Stimulated activated naive CD4-positive, alpha-beta T cell treated with Interleukin-2 at 50 U/mL for 16 hours (primary cell): ENCODE measurements at places on chromosomes 7 and 10.
A peak's percentile ranks its signal among the peaks of the same experiment; 100 is the strongest.

- no peak for DNase-seq
Measured at GRCh38 chr7:73730485-73730884, 8.1 kb downstream of the ABHD11 start.

- DNase-seq, result no peak
Measured at GRCh38 chr10:7786430-7786829, 1.4 kb downstream of the KIN start.

DNA sequence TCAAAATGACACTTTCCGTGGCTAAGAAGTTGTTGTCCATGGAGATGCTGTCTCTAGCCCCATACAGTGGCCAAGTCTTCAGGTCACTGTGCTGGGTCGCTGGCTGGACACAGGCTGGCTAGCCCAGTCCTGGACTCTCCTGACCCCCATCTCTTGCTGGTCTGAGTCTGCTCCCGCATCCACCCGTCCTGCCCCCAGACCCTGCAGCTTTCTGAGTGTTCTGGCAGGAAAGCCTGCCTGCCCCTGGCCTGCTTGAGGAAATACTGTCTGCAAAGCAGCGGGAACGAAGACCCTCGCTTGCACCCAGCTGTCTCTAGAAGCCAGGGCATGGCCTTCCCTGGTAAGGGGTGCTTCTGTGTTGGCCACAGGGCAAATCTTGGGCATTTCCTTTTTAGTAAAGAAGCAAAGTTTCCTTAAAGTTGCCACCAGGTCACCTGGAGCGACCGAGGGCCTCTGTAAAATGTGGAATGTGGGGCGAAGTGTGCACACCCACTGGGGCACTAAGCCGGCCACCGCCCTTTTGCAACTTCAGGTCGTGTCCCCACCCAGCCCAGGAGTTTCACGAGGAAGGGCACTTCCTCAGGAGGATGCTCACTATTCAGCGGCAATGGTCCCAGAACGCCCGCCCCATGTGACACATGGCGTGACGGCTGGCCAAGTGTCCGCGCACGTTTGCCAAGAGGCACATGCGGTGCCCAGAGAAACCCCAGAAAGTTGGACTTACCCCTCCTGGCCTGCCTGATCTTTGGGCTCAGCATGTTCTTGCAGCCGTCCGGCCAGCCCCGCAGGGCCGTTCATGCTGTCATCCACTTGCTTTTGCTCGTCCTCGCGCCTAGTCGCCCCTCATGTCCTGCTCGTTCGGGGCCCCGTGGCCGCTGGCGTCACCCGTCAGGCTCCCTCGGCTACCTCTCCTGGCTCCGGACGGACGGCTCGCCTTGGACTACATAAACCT lies 558 bp downstream of the ARHGAP22 start:
- DNase-seq, result no peak

- no peak for DNase-seq
Measured at GRCh38 chr10:72981882-72982529, 27.4 kb upstream of the PLA2G12B start.

DNA sequence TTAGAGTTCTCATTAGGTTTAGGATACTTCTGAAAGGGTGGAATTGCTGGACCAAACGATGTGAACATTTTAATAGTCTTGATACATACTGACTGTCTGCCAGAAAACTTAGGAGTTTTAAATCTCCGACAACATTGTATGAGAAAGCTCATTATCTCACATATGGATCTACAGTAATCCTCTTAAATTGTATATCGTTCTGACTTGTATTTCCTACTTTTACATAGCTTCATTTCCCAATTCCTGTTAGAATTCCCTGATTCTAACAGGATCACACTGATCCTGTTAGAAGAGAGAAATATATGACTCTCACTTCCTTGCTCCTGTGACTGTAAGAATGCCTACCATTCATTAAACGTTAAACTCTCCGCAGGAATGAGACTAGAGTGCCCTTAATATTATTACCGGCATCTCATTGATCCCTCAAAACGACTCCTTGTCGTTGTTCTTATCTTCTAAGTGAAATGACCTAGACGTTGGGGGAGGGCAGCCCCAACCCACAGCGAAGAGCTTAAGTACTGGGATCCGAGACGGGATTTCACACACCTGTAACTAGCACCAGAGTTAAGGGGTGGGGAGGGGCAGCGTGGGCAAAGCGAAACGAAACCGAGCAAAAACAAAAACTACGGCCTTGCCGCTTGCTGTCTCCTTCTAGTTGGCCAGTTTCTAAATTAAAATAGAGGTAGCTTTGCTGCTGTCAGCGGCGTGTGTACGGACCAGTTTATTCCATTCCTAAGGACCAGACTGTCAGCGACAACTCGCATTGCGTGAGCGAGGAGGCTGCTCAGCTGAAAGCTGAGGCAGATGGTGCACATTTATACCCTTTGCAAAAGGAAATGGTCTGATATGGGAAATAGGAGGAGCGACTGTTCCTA lies 678 bp upstream of the TMEM106B start:
- no peak for DNase-seq

- DNase-seq, result peak; percentile 32
Measured at GRCh38 chr7:144835155-144835611, 670 bp downstream of the TPK1 start.

DNA sequence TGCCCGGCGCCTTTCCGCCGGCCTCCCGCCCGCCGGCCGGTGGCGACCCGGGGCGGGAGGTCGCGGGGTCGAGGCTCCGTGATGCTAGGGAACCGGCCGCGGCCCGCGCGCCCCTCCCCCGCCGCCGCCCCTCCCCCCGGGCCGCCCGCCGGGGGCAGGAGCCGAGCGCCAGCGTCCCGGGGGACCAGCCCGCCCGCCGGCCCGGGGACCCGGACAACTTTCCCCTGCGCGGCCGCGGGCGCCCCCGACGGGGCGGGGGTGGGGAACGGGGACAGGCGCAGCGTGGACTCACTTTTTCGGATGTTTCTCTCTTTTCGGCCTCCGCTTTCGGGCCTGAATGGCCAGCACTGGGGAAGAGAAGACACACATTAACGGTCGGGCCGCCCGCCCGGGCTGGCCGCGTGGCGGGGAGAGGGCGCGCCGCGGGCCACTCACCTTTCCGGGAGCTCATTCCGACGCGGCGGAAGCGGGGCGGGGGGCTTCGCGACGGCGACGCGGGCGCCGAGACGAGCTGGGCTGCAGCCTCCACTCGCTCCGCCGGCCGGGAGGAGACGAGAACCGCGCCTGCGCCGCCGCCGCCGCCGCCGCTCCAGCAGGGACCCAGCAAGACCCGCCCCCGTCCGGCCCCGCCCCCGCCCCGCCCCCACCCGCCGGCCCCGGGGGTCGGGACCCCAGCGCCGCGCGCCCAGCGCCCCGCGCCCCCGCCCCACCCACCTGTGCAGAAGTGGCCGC lies at the start of gene SRPK2:
SRPK2 (minus strand) TSS at position 566 of the 732 bp plus-strand sequence.
- DNase-seq, result peak; percentile 78

DNA sequence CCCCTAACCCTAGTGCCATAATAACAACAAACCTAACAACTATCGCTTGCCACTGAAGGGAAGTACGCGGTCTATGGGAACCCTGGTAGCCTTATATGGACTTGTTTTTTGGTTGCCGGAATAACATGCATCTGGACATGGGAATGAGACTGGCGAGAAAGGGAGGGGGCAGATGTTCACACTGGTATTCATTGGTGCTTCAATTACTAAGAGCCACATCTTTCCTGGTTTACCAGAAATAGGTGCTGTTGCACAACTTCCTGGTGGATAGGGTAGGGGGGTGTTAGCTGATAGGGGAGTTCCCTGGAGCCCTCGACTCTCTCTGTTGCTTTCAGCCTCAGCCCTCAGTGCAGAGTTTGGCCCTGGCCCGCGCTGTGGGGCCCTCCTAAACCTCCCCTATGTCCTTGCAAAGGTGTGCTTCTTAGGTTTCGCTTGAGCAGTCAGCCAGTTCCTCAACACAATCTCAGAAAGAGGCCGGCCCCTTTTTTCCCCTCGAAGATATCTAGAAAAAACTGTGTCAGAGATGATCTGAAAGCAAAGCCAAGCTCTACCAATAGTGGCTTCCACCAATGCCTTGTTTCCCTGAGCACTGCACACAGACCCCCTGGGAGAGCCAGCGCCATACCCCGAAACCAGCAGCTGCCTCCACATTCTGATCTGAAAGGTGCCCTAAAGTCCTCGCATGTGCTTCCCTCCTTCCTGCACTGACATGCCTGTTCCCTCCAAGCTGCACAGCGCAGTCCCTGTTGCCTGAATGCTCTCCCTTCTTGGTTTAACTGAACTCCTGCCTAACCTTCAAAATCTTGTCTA lies 13.5 kb downstream of the TBXAS1 start:
- DNase-seq, result no peak

GRCh38 chr7:130910949-130911944 lies 177.2 kb upstream of the KLF14 start:
- no peak for DNase-seq

- DNase-seq, result no peak
Measured at GRCh38 chr7:108716783-108717182, 147.1 kb downstream of the DNAJB9 start.

DNA sequence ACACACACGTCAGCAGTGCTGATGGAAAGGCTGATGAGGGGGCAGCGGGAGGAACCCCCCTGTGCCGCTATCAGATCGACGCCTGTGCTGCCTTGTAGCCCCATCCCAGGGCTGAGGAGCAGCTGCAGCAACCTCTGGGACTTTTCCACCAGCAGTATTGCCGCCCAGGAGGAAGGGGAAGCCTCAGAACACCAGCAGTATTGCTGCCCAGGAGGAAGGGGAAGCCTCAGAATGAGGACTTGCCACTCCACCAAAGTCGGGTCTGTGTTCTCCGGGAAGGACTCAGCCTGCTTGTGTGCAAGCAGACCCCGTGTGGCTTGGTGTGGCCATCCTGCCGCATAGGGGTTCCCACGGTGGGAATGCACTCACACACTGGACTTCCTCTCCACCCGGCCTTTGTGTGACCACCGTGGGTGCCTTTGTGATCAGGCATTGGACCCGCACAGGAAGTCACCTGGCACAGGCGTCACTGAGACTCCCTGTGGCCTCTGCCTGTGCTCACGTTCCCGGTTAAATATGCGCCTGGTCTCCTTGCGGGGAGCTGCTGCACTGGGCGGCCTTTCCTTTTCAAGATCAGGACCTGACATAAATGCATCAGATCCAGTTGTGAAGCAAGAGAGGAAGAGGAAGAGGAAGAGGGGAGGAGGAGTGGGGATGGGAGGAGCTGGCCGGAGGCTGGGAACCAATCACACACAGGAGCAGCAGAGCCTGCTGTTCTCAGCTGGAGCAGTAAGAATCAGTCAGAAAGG lies 248.5 kb downstream of the DNAJB6 start:
- no peak for DNase-seq

DNA sequence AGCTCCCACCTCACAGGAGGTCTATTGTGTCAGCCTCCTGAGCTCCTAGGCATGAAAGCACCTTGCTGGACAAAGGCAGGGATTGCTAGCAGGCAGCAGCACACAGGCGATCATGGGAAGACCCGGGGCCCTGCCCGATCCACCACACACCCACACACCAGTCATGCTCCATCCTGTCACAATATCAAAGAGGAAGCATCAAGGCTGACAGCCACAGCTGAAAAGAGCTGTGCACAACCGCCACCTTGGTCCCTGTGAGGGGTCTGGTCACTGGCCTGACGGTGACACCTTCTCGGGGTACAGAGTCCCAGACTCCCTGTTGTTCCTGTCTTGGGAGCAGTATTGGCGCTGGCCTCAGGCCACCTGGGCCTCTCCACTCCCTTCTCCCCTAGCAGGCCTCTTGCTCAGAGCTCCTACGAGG lies 89.7 kb upstream of the RET start:
- no peak for DNase-seq

DNA sequence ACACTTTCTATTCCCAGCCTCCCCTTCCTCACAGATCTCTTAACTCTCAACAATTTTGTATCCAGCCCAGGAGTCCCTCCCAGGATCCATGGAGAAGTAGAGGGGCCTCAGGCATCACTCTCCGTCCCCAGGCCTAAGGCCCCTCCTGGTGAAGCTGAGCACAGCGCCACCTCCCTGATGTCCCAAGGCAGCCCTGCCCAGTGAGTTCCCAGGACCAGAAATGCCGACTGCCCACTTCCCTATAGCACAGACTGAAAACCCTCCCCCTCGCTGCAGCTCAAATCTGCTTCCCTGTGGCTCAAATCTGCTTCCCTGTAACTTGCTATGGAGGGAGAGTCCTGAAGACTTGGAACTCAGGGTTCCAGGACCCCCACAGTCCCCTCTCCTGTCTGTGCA lies 35.6 kb downstream of the YKT6 start:
- DNase-seq, result no peak

DNA sequence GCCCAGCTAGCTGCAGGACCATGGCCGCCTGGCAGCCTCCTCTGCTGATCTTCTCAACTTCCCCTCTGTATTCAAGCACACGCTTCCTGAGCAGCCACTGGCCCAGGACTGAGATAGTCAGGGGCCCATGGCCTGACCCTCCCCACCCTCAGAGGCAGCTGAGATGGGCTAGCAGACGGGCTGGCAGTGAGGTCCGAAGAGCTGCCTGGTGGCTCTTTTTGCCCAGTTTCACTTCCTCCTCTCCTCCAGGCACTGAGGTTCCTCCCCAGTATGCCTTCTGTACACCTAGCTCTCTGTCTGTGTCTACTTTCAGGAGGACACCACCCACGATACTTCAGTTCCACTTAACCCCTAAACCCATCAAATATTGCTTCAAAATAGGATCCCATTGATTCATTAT lies 395.6 kb downstream of the TNS3 start:
- DNase-seq, result no peak

- no peak for DNase-seq
Measured at GRCh38 chr10:88082806-88083596, 219.6 kb downstream of the PTEN start.

GRCh38 chr7:139673230-139673629 lies 104.6 kb downstream of the HIPK2 start:
- DNase-seq, result peak; percentile 31

- no peak for DNase-seq
Measured at GRCh38 chr7:5197811-5198210, 7.8 kb downstream of the WIPI2 start.
